H1 (cell line): ENCODE measurements at places on chromosomes 3 and 15. TPM values are rescaled to one million over a fixed set of nuclear protein-coding genes. Genes with fewer than 3 reads are reported as not detected.

- no peak overlapping the region for H3K4me3 ChIP-seq
- H3K27me3 ChIP-seq: no peaks in the 10 kb centered on the region
- no peaks in the 10 kb centered on the region for H3K4me1 ChIP-seq
- no peaks in the 10 kb centered on the region for H3K36me3 ChIP-seq
- no peak overlapping the region for H3K27ac ChIP-seq
- DNase-seq: no peak
These were observed 35.9 kb downstream of the MINAR1 start for GRCh38 chr15:79467865-79468586.

DNA sequence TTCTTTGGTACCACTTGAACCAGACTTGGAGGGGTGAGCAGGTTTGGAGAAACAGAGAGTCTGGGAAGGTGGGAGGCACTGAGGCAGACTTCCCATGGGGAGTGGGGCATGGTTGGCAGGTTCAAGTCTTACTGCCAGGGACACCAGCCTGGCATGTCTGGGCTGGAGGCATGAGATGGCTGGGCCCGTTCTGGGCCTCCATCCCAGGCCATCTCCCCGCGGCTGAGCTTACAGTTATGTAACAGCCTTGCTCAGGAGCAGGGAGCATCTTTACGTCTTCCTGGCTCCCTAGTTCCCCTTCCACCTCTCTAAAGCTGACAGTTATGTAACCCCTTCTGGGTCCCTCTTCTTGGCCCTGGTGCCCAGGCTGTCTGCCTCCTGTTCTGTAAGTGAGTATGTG is 12.4 kb downstream of the VIPR1 start:
- H3K27me3 ChIP-seq: no peaks in the 10 kb centered on the region
- no peaks in the 10 kb centered on the region for H3K4me1 ChIP-seq
- H3K36me3 ChIP-seq: no peaks in the 10 kb centered on the region
- DNase-seq: no peak
- H3K4me3 ChIP-seq: no peak overlapping the region

GRCh38 chr3:155737844-155738460 is 6.9 kb downstream of the PLCH1 start:
- no peaks in the 10 kb centered on the region for H3K4me1 ChIP-seq
- H3K36me3 ChIP-seq: no peaks in the 10 kb centered on the region
- no peak overlapping the region for H3K27ac ChIP-seq
- H3K4me3 ChIP-seq: no peak overlapping the region
- no peaks in the 10 kb centered on the region for H3K27me3 ChIP-seq

GRCh38 chr3:195040773-195041520 is 230.0 kb downstream of the XXYLT1 start:
- no peak overlapping the region for H3K27ac ChIP-seq
- H3K4me1 ChIP-seq: peaks cover 8% of the 10 kb centered on the region
- H3K36me3 ChIP-seq: no peaks in the 10 kb centered on the region
- 0 out of 2 replicates have a peak, but pooled peaks cover under 1% of the 10 kb centered on the region for H3K27me3 ChIP-seq

The IRAK2 gene
- 1.3 and 1.5 TPM in 2 replicates for total RNA-seq

The GAP43 gene
- 21.9 and 22.6 TPM in 2 replicates for total RNA-seq

The LRTM1 gene
- total RNA-seq: not detected in 2 replicates

The PODXL2 gene
- total RNA-seq: 31.4 and 31.6 TPM in 2 replicates
